ENCODE measurements at places on chromosomes 3 and 15.

- no peak for DNase-seq
Measured at GRCh38 chr15:79676621-79677020, 220.2 kb downstream of the MTHFS start.

DNA sequence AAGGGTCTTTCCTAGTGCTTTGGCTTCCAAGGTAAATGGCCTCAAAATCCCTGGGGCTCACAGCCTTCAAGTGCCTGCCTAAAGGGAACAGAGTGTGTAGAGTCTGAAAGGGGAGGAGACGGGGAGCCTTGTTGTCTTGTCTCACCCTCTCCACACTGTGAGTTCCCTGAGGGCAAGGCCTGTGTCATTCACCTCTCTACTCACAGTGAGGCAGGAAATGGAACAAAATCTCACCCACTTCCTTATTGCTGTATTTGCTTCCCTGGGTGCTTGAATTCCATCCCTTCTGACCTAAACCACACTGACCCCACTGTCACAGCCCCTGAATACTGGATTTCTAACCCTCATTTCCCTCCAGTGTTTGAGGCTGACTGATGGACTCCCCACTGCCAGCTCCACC, 197.5 kb downstream of the EPHB1 start:
- no peak for DNase-seq

DNA sequence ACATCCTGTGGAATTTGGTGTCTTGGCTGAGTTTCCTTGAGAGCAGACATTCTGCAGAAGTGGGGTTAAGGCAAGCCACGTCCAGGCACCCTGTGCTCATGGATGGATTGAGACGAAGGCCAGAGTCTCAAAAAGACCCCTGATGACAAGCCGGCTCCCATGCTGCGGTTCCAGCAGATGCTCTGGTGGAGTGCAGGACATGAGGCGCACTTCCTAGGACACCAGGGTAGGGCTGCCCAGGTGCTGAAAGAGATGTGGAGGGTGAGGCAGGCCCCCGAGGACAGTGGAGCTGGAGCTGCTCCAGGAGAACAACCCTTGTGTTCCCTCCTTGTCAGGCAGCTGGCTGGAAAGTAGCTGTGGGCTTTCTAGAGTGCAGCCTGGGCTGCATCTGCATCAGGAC, 81.0 kb downstream of the ASB7 start:
- no peak for DNase-seq

DNA sequence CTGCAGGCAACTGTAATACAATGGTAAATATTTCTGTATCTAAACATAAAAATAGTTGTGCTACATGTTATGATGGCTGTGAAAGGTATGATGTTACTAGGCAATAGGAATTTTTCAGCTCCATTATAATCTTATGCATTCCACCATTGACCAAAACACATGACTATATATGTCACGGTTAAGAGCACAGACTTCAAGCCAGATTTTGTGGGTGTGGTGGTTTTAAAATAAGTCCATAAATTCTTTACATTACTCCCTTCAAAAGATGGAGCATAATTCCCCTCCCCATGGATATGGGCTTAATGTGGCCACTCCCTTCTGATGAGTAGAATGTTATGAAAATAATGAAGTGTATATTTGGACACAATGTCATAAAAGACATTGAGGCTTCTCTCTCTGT, 88.4 kb upstream of the TBC1D5 start:
- peak; percentile 19 for DNase-seq

GRCh38 chr3:43231276-43232000, 54.9 kb upstream of the SNRK start:
- DNase-seq: no peak

All from amniotic stem cell (primary cell).